Fibroblast of lung (primary cell): ENCODE measurements at places on chromosomes 12 and 14.

GRCh38 chr12:103392722-103393121, 103.0 kb downstream of the C12orf42 start:
- no peak for DNase-seq

- DNase-seq = no peak
Measured at GRCh38 chr12:113128802-113129663, 6.5 kb downstream of the RASAL1 start.

GRCh38 chr12:9699269-9699897, 29.9 kb downstream of the CLEC2D start:
- no peak for DNase-seq

- DNase-seq = peak; percentile 53
Measured at GRCh38 chr12:29782871-29783772, 620 bp downstream of the TMTC1 start.

DNA sequence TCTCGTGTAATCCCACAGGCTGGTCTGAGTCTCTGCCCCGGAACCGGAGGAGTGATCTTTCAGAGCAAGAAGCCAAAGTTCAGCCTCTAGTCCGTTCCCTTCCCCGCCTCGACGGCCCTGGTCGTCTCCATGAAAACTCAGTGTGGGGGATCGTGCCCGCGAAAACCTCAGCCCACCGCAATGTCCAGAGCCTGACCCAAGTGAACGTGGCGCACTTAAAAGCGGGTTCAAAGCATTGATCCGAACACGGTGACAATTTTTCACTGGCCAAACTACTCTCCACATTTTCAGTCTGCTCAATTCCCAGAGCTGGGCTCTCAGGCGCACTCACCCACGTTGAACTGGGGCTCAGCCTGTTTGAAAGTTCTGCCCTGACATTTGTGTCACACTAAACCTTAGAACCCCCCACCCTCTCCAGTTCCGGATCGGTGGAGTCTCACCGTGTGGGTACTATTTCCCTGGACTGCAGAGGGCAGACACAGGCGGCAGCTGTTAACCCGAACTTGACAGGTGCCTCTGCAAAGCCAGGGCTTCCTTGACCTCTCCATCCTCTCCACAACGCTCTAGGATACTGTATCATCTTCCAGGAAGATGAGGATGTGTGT, 886 bp upstream of the PRICKLE1 start:
- peak; percentile 40 for DNase-seq

DNA sequence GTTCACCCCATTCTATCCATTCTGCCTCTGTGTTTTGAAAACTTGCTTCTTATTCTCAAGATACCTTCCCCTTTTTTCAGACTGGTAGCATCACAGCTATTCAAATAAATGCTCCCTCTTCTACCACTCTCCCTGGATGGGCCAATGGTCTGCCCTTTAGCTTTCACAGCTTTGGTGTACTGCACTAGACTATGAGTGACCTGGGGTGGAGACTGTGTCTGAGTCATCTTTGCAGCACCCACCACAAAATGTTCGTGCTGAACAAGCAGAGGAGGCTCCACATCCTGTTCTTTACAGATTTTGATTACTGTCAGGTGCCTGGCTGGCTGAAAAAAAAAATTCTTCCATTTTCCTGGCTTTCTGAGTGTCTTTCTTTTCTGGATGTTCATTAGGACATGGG, 1104.1 kb upstream of the TMEM132C start:
- DNase-seq = peak; percentile 84

DNA sequence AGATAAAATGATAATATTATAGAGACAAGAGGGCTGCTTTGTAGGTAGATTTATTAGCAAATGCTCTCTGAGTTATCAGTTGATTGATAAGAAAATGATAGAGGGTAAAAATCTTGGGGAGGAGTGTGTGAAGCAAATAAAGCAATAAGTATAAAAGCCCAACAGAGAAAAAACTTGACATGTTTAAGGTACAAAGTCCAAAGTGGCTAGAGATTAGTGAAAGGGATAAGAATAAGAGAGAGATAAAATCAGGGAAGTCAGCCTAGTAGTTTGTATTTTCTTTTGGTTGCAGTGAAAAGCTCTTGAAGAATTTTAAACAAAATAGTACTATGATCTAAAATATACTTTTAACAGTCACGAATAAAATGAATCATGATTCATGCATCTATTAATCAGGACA, 246.2 kb upstream of the LRIG3 start:
- DNase-seq = no peak

GRCh38 chr12:22339691-22340090, 5.2 kb upstream of the ST8SIA1 start:
- DNase-seq = no peak

GRCh38 chr14:61417141-61417540, 95.8 kb downstream of the PRKCH start:
- DNase-seq = no peak

DNA sequence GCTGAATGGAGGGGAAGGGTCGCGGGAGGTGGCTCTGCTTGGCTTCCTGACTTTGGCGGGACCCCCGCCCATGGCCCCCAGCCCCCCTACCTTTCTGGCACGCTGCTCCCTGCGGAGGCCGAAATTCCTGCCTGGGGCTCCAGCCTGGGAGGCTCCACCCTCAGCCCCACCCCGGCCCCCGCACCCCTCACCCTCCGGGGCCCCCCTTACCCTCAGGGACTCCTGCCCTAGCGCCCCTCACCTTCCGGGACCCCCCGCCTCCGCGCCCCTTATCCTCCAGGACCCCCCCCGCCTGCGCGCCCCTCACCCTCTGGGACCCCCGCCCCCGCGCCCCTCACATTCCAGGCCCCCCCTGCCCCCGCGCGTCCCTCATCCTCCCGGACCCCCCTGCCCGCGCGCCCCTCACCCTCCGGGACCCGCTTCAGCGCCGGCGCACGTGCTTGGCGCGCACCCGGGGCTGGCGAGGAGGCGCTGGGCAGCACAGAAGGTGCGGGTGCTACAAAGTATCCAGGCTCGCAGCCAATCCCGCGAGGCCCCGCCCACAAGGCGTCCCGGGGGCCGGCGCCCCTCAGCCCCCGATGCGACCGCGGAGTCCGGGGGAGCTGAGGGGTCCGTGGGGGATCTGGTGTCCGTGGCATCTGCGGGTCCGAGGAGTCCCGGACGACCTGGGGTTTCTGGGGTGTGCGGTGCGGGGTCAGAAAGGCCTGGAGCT, at the start of gene ANHX:
ANHX (minus strand) TSS at position 477 of the 712 bp plus-strand sequence. CDS start 1,521 bp downstream, outside the sequence.
- DNase-seq = no peak

GRCh38 chr12:4252601-4253000, 21.0 kb upstream of the CCND2 start:
- no peak for DNase-seq

- no peak for DNase-seq
Measured at GRCh38 chr12:40216516-40217288, 8.1 kb upstream of the LRRK2 start.

DNA sequence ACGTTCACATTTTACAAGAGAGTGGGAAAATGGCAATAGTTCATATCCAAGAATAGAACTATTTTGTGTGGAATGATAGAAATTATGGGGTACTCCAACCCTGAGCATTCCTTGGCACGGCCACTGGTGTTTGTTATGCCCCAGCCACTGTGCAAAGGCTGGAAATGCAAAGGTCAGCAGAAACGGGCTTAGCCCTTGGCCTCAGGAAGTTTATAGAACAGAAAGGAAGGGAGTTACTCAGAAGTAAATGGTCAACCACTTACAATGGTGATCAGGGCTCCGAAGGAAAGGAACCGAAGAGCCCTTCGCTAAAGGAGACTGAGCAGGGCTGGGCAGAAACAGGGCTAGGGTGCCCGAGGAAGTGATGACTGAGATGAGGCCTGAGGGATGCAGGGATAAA, 45.1 kb downstream of the KICS2 start:
- DNase-seq = no peak

DNA sequence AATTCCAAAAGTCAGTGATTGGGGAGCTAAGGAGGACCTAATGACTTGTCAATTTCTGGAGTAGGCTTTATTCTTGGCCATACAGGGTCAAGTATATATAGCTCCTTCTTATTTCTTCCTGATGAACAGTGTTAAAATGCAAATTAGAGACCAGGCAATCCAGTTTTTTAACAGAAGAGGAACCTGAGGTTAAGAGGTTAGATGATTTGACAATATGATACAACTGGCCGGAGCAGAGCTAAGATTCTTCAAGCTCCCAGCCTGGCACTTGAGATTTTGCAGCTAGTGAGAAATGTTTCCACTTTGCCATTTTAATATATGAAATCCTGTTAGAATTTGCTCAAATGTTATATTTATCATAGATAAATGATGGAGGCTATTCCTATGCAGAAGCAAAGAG, 204.0 kb downstream of the SSPN start:
- DNase-seq = no peak

DNA sequence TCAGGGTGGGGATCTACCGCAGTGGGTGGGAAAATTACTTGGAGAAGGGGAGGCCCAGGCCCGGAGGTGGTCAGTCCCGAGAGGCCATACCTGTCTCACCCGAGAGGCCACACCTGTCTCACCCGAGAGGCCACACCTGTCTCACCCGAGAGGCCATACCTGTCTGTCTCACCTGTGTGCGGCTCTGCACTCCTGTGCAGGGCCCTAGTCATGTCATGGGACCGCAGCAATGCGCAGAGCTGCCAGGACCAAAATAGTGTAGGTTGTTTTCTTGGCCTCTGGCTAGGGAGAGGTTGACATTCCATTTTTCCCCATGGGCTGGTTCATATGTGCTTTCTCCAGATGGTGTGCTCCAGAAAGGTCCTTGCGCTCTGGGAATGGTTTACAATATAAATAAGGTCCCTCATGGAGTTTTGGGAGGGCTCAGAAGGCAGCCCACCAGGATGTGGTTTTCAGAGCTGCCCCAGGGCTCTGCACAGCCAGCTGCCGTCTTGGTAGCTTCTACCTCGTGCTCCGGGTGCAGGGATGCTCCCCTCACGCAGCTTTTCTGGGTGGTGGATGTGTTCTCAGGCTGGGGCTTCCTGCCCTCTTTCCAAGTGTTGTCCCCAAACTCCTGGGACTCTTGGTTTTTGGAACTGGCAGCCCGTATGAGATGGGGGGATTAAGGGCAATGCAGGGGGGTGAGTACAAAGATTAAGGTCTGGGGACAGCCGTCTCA, 58.2 kb downstream of the CACNA1C start:
- DNase-seq = no peak

- no peak for DNase-seq
Measured at GRCh38 chr14:103697603-103698379, 17.5 kb downstream of the XRCC3 start.

DNA sequence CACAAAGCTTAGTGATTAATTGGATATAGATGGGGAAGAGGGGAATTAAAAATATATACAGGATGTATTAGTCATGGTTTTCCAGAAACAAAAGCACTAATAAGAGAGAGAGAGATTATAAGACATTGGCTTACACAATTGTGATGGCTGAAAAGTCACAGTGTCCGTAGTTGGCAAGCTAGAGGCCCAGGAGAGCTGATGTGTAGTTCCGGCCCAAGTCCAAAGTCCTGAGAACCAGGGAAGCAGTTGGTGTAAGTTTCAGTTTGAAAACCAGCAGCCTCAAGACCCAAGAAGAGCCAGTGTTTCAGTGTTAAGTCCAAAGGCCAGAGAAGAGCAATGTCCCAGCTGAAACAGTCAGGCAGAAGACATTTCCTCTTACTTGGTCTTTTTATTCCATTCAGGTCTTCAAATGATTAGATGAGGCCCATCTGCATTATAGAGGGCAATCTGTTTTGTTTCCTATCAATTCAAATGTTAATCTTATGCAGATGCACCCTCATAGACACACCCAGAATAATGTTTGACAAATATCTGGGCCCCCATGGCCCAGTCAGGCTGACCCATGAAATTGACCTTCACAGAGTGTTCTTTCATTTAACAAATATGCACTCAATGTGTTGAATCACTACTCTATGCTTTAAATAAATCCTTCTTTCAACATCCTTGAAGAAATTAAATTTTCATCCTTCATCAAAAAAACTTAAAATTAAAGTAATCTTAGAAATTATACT, 67.2 kb upstream of the DIO2 start:
- peak; percentile 71 for DNase-seq

- no peak for DNase-seq
Measured at GRCh38 chr12:125006365-125006764, 12.9 kb downstream of the BRI3BP start.

- DNase-seq = no peak
Measured at GRCh38 chr14:24231263-24232120, 675 bp downstream of the NEDD8 start.

GRCh38 chr12:42557586-42558172, 31.9 kb downstream of the PRICKLE1 start:
- no peak for DNase-seq

DNA sequence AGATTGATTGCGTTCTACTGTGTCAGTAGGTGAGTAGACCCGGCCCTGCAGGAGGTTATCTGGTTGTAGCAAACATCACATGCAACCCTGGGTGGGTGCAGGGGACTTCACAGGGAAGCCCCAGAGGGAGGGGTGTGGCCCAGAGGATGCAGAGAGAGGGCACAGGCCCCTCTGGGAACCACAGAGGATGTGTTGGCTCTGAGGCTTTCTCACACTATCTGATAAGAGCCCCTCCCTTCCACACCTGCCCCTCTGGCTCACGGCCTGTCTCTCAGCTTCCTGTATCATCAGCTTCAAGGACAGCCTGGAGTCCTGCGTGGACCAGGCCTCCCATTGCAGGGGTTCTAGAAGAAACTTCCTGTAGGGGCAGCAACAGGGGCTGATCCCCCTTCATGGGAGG, 101.9 kb downstream of the RIN3 start:
- DNase-seq = no peak

DNA sequence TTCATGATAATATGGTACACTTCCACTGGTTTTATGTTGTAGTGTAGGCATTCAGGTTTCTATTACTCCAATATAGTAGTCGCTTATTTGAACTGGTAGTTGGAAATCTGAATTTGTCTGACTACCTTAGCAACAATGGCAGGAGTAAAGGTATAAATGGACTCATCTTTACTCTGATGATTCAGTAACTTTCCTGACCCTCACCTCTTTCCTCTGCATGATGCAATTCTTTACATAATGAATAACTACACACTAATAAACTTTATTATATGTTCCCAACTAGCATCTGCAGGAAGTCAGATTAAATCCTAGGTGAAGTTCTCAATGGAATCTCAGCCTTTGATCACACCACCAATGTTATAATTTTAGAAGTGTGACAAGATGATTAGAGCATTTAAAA, 70.5 kb upstream of the ATP2B1 start:
- DNase-seq = no peak

GRCh38 chr14:100770605-100771120, 44.0 kb downstream of the DLK1 start:
- no peak for DNase-seq

DNA sequence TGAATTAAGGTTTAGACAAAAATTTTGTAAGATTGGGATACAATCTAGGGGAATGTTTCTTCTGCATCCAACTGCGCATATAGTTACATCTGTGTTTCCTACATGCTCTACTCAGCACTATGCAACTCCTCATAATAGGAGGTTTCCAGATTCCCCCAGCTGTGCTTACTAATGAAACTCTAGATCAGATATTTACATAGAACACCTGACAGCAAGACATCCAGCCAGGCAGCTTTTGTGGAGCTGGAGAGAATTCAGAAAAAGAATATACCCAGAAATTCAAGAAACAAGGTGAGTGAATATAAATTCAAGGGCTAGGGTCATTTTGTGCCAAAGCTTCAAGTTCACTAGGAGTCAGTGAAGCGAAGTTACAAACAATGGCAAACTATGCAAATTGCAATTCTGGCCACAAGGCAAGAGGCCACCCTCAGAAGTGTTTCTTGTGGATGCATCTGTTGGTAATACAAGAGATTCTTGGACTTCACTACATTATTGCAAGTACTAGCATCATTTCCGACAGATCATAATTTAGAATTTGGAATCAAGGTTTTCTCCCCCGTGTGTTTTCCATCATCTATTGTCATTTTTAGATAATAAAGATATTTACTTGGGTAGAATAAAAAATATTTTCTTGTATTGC, 341.2 kb upstream of the NAV3 start:
- no peak for DNase-seq
